ENCODE measurements at places on chromosomes 6 and 20.

- DNase-seq = peak; percentile 40
Observed at GRCh38 chr6:159826968-159827647, 27.0 kb downstream of the PNLDC1 start.

DNA sequence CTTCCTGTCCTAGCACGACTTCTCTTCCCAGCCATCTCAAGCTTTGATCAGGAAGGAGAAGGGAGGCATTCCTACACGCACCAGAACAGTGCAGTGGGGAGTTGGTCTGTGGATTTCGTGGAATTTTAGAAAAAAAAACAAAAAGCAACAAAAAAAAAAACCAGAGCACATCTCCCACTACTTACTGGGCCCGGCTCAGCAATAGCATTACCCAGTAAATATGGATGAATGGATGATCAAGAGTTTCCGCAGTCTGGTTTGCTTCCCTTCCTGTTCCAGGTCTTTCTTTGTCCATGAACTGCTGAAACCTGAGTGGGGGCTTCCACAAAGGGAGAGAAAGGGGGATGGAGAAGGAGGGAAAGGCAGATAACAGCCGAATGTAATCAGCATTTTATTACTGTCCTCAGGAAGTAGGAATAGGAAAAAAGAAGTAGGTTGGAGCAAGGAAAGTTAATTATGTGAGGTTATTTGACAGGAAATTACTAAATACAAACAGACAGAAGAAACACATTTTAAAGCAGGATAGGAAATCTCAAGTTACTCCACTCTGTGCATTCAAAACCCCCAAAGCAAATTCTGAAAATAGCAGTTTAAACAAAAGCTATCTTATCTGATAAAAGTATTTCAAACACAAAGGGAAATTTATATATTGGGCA lies 349.0 kb downstream of the PRL start:
- no peak for DNase-seq

DNA sequence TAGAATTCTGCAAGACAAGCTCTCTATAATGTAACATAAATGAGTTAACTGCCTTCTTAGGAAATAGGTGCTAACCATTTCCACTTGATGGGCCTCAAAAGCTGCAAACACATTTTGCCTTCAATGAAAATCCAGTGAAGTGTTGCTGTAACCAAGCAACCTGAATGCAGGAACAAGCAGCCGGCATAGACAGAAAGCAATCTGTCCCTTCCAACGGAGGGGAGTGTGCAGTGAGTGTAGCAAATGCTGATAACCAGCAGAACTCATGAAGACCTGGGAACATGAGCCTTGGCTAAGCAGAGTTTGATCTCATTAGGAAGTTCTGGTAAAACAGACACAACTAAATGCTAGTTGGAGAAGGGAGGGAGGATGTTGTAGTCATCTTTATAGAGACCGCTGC lies 697.8 kb downstream of the KIF16B start:
- DNase-seq = peak; percentile 8

DNA sequence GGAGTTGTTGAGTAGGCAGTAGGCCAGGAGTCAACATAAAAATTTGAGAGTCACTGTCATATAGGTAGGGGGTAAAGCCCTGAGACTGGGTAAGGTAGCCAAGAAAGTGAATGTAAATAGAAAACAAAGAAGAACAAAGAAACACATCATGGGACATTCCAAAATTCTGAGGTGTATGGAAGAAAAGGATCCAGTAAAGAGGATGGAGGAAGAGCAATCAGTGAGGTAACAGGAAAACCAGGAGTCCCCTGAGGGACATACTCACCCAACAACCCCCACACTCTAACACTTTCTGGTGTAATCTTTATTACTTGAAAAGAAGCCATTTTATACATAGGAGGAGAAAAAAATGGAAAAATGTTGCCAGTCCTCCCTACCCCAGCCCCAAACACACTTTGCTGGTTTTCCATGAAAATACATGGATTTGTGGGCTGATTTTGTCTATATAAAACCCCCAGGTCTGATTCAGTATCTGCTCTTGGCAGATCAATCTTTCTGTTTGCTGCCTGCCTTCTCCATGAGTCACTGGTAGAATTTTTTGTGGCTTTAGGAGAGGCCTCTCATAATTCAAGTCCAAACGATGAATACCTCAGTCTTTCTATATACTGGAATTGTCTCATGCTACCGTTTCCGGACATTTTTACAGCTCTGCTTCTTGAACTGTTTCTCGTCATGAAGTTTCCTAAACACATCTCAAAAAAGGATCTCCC lies 271.4 kb upstream of the MAN1A1 start:
- no peak for DNase-seq

- no peak for DNase-seq
Observed at GRCh38 chr20:32648761-32649650, 24.7 kb downstream of the C20orf203 start.

DNA sequence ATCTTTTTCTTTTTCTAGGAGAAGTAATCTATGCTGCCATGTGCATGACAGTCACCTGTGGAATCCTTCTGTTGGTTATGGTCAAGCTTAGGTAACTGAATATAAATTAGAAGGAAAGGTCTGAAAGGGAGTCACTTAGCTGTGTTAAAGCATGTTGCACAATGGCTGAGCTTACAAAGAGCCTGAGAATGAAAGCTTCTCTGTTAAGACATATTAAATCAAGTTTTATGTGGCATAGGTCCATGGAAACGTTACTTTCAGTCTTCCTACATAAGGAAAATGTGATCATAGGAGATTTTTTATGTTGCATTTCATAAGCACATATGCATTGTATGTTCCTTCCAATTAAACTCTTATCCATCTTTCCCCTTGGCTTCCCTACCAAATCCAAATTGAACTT lies 72.1 kb downstream of the GFRAL start:
- DNase-seq = no peak

DNA sequence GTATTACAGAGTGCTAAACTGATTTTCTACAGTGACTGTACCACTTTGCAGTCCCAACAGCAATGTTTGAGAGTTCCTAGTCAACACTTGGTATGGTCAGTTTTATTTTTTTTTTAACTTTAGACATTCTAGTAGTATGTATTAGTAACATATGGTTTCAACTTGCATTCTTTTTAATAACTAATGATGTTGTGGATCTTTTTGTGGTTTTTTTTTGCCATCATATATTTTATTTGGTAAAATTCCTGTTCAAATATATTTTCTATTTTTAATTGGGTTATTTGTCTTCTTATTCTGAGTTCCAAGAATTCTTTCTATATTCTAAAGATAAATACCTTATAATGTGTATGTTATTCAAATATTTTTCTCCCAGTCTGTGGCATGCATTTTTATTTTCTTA lies 189.4 kb upstream of the ECI2 start:
- DNase-seq = no peak

GRCh38 chr6:18753076-18753475 lies 365.9 kb downstream of the RNF144B start:
- DNase-seq = no peak

DNA sequence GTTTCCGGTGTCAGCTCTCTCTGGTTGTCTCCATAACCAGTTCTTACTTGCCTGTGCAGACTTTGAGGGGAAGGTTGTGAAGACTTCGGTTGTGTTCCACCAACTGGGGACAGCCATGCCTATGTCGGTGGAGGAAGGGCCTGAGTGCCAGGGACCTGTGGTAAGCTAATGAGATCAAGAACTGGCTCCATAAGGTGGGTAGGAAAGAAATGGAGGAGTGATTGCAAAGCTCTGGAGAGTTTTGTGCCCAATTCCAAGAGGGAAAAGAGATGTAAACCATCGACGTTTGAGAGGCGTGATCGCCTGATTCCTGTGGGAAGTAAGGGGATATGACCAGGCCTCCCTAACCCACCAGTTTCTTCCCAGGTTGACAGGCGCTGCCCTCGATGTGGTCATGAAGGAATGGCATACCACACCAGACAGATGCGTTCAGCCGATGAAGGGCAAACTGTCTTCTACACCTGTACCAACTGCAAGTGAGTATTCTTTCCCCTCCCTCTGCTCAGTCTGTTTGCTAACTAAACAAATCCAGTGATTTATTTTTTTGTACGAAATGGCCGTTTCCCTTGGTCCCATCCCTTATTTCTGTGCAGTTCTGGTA lies 893 bp downstream of the POLR1H start:
- DNase-seq = peak; percentile 38

DNA sequence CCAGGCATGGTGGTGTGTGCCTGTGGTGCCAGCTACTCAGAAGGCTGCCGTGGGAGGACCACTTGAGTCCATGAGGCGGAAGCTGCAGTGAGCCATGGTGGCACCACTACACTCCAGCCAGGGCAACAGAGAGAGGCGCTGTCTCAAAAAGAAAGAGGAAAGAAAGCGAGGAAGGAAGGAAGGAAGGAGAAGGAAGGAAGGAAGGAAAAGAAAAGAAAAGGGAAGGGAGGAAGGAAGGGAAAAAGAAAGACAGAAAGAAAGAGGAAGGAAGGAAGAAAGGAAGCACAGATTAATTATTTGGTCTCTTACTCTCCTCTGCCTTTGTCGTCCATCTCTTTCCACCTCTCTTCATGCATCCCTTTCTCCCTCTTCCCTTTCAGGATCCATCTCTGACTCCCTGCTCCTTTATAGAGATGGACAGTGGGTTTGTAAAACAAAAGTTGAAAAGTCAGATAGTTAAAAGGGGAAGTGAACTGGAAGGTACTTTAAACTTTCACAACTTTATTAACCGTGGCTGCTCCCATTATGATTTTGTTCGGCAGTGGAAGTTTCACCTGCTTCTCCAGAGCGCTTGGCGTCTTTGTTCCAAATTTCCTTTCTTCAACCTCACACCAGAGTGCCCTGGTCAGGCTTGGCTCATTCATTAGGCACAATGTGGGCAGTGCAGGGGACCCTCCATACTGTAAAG lies 1.5 kb downstream of the HLA-DQA1 start:
- DNase-seq = no peak

Data from cerebellar cortex (tissue), 1 donor.